ENCODE measurements at places on chromosomes 1 and 21.
A peak's percentile ranks its signal among the peaks of the same experiment; 100 is the strongest.

GRCh38 chr1:200850554-200850953 lies 22.2 kb upstream of the GPR25 start:
- no peak for DNase-seq

DNA sequence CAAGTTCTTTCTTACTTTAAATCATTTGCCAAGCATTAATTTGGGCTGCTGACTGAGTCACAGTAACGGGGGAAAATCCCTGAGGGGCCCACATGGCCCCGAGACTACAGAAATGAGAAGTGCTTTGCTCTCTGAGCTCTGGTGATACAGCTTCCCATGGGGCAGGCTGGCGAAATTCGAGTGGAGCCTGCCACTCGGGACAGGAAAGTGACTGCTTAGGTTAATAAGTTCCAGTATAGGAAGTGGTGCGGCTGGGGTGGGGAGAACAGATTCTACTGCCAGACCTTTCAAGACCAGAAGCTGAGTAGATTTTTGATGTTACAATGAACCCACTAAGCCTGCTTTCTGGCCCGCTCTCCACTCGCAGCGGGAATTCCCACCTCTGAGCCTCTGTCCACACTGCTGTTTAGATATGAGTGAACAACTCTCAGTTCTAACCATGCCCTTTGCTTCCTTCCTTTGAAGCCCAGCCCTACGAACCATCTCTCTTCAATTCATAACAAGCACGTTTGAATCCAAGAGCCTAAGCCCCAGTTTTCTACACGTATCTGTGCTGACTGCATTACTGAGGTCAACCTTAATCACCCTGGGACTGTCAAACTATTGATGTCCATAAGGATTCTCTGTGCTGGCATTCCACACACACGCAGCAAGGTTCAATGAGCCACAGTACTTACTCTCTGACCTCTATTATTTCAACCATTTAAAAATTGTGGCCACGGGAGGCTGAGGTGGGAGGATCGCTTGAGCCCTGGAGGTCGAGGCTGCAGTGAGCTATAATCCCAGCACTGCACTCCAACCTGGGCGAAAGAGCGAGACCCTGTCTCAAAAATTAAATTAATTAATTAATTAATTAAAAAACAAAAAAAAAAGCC lies 9.6 kb downstream of the ZBTB17 start:
- DNase-seq, result peak; percentile 70

- DNase-seq, result peak; percentile 72
Observed at GRCh38 chr1:211698161-211699026, 23.0 kb upstream of the NEK2 start.

- no peak for DNase-seq
Observed at GRCh38 chr1:72271555-72272085, 10.7 kb downstream of the NEGR1 start.

- DNase-seq, result no peak
Observed at GRCh38 chr1:67256291-67257172, 51.1 kb upstream of the IL12RB2 start.

- no peak for DNase-seq
Observed at GRCh38 chr1:178011465-178011828, 41.6 kb upstream of the SEC16B start.

GRCh38 chr1:177091040-177091439 lies 73.5 kb downstream of the ASTN1 start:
- no peak for DNase-seq

- DNase-seq, result no peak
Observed at GRCh38 chr21:43691086-43691795, 27.7 kb upstream of the PDXK start.

DNA sequence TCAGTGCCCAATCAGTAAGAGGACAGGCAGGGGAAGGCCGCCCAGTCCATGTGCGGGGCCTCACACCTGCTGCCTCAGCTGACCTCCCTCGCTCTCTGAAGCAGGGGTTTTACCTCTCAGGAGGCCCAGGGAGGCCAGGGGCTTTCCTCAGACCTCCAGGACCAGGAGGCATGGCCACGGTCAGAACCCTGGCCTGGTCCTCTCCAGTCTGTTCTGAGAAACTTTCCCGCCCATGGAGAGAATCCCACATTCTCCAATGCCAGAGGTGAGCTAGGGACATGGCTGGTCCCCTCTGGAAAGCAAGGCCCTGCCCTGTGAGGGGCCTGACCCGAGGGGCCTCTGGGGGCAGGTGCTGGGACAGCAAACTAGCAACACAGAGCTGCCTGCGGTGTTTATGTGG lies 68.2 kb downstream of the DMRTB1 start:
- DNase-seq, result no peak

DNA sequence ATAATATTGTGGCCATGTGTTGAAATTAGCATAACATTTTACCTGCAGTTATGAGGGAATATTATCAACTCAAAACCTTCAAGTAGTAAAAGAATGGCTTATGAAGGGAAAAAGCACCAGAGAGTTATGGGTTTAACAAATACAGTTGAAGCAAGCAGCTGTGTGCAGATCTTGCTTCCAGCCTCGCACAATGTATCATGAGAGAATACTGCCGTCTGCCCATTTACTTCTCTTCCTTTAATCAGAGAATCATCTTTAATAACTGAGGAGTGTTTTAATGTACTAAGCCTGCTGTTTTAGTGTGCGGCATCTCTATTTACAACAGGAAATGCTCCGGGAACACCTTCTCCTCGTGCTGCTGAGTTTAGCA lies 120.9 kb downstream of the ATG4C start:
- no peak for DNase-seq

- no peak for DNase-seq
Observed at GRCh38 chr1:215095524-215095923, 13.0 kb downstream of the KCNK2 start.

GRCh38 chr1:208513799-208514198 lies 269.6 kb upstream of the PLXNA2 start:
- DNase-seq, result no peak

DNA sequence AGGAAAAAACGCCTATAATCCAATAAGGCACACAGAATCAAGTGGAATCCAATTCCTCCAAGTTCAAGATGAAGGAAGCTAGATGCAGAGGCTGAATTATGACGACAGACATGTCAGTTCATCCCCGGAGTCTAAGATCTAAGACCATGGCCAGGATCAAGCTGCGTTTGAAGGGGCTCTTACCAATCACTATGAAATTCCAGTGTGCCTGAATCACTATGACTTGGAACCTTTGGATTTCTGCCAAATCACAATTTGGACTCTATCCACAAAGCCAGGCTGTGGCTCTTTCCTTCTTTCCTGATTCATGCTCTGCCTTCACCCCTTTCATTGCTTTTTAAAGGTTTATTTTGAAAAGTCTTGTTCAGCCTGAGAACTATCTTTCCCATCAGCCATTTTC lies 17.1 kb downstream of the OLIG2 start:
- DNase-seq, result no peak

- DNase-seq, result no peak
Observed at GRCh38 chr1:156359973-156360372, 9.0 kb upstream of the RHBG start.

All from activated CD4-positive, alpha-beta T cell treated with anti-CD3 and anti-CD28 coated beads, Interleukin-2, amount 50 U/mL, for 24 hours (primary cell).